ENCODE measurements at places on chromosomes 5 and 9.

GRCh38 chr5:124895236-124895635 is 148.8 kb upstream of the ZNF608 start:
- no peak for DNase-seq

DNA sequence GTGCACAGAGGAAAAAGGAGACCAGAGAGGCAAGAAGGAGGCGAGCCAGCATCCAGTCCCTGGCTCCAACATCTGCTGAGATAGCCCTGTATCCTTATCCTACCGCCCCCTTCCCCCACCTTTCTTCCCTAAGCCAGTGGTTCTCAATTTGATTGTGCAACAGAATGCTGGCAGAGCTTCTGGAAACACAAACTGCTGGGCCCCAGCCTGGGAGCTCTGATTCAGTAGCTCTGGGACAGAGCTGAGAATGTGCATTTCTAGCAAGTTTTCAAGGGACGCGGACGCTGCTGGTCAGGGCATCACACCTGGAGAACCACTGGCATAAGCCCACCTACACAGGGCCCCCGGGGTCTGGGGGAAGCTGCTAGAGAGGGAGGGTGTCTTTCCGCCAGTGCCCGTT is 21.1 kb downstream of the AK8 start:
- no peak for DNase-seq

DNA sequence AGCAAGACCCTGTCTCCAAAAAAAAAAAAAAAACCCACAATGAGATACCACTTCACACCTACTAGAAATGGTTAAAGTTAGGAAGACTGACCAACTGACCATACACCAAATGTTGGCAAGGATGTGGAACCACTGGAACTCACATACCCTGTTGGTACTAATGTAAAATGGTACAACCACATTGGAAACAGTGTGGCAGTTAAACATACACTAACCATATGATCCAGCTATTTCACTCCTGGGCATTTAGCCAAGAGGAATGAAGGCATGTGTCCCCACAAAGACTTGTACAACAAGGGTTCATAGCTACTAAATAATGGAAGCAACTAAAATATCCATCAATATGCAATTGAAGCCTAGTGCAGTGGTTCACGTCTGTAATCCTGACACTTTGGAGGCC is 21.3 kb downstream of the NAIF1 start:
- no peak for DNase-seq

DNA sequence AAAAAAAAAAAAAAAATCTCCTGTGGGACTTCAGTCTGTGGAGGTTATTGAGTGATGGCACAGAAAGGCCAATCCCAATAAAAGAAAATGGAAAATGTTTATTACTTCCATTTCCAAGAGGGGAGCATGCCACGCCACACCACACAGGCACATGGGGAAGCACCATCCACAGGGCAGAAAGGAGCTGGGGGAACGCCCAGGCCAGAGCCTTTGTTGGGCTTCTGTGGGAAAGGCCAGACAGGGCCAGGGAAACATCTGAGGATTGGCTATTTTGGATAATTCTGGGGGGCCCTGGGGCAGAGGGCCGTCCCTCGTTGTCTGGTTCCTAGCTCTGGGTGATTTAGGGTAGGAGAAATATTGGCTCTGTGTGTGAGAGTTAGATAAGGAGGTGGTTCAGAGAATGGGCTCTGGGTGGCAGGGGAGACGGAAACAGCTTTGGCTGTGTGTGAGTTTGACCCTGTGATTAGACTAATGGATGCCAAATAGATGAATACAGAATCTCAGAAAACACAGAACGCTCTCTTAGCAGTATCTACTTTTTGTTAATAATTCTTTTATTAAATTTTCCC is 49.0 kb upstream of the ABL1 start:
- DNase-seq = no peak

DNA sequence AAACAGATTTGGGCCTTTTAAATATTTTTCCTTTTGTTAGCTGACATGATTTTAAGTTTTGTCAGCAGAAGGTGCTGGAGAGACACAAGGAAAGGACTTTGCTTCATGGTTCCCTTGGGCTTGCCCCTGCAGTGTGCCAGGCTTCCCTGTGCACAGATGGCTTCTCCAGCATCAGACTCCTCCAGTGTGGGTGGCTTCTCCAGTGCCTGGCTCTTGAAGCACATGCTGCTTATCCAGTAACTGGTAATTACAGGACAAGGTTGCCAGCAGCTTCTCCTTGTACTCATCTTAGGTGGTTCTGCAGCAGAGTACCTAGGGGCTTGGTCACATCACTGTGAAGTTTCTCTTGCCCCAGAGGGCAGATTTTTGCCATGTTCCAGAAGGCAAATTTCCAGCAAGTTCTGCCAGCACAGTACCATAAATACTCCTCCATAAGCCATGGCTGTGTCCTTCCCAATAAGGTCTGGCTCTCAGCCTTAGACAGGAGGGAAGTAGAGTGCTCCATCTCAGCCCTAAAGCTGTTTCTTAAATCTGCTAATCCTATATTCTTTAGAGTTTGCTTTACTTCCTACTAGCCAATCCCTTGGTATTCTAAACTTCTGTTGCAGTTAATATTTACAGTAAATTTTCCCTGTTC is 62.4 kb downstream of the PJA2 start:
- no peak for DNase-seq

DNA sequence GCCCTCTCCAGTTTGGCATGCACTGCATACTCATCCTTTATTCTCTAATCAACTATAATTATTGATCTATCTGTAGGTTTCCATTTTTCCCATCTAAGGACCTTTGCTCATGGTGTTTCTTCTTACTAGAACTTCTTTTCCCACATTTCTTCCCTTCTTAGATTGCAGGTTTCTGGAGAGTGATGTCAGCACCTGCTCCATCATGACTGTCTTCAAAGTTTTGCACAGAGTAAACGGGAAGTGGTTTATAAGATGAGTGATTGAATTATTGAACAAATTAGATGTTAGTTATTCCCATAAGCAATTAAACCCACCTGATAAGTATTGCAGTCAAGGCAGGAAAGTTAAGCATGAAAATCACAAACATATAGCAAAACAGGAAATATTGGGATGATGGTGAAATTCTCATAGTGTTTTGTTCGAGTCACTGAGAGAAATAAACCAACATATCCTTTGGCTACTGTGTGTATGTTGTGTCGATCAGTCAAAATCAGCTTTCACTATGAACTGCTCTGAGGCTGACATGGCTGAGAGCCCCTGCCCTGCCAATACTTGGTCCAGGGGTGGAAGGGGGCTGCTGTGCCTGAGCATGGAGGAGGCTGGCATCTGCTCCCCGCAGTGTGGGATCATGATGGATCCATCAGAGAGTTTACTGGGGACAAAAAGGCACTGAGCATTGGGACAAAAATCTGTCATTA is 45.5 kb upstream of the S1PR3 start:
- no peak for DNase-seq

- DNase-seq = peak; percentile 60
Measured at GRCh38 chr5:45696206-45696836, at the start of gene HCN1. HCN1 (minus strand) TSS chr5:45696380.

DNA sequence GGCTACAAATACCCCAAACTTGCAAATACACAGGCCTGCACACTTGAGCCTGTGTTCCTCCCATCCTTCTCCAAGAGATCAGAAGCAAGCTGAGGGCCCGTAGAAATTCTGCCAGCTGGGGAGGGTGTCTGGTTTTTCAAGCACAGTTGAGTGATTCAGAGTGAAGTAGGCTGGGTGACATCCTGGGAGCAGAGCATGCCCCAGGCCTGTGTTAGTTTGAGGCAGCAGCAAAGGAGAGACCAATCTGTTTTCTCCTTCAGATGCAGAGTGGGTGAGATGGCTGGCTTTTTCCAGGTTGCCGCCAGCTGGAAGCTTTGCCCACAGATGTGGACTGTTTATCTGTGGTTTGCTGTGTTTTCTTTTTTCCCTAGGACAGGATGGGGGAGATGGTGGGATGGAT is 63.1 kb downstream of the RCL1 start:
- DNase-seq = no peak

DNA sequence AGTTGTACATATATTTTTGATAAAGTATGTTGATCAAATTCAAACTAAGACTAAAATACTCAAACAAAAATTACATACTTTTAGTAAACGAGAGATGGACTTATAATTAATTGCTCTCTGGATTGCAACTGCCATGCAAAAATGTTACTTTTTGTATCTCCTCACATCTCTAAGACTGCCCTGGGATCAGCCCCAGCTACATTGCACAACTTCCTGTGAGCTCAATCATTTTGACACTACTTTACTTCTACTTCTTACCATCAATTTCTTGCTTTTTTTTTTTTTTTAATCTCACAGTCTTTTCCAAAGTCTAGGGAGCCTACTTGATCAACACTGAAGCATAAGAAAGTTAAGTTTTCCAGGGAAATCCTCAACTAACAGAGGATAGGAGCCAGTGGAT is 506.0 kb upstream of the CDH10 start:
- DNase-seq = no peak

GRCh38 chr5:64977779-64978178 is 209.0 kb downstream of the CWC27 start:
- peak; percentile 20 for DNase-seq

DNA sequence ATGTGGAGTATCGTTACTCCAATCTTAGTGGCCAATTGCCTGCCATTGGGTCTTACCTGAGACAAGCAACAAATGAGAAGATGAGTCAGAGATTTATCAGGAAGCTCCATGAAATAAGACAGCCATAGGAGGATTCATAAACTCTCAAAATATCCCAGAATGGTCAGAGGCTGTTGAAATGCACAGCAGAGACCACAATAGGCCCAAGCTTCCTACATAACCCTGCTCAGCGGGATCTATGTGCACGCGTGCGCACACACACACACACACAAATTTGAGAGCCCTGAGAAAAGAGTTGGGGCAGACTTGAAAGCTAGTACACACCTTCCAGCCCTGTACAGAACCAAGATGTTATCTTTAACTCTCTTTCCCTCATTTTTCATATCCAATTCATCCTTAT is 9.8 kb downstream of the UIMC1 start:
- no peak for DNase-seq

- no peak for DNase-seq
Measured at GRCh38 chr5:158175934-158176481, 317.1 kb upstream of the CLINT1 start.

- DNase-seq = no peak
Measured at GRCh38 chr5:53730943-53731342, 170.5 kb downstream of the NDUFS4 start.
